ENCODE measurements at places on chromosomes 7 and 10.

DNA sequence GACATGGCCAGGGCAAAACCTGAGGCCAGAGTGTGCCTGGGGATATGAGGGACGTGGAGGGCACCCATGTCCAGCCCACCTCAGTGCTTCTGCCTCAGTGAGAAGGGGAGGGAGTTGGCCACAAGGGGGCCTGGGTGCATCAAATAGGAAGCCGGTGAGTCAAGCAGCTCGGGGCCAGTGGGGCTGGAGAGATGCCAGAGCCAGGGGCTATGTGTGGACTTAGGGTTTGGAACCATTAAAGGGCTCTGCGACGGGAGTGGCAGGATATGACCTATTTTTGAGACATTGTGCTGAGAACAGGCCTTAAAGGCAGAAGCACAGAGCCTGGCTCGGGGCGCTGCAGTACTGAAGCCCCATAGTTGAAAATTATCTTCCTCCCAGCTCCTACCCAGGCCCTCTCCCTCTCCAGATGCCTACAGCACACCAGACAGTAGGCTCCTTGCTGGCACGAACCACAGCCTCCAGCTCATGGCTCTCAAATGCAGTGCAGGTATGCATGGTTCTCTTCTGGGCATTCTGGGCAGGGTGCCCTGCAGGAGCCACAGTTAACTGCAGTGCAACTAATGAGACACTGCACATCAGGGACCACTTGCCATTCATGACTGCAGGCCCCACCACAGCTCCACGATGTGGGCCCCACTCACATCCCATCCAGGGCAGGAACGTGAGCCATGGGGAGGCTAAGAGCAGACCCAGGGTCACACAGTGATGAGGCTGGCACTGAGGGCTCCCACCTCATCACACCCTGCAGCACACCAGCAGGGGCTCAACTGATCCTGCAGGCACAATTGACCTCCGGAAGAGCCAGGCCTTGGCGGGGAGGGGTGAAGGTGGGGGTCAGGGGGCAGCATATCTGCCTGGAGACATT lies 7.2 kb upstream of the PGAM2 start:
- no peak for DNase-seq

DNA sequence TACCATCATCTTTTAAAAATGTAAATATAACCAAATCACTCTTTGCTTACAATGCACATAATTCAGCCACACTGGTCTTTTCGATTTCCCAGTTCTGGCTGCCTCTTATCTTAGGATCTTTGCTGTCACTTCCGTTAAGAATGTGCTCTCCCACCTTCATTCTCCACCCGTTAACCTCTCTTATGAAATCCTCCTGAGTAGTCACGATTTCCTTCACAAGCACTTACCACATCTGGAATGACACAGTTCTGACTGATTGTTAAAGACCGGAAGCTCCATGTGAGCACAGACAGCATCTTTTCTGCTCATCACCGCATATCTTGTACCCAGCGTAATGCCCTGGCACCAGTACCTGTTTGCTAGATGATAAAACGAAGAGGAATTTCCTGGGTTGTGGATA lies 84.3 kb downstream of the CUL2 start:
- DNase-seq, result no peak

DNA sequence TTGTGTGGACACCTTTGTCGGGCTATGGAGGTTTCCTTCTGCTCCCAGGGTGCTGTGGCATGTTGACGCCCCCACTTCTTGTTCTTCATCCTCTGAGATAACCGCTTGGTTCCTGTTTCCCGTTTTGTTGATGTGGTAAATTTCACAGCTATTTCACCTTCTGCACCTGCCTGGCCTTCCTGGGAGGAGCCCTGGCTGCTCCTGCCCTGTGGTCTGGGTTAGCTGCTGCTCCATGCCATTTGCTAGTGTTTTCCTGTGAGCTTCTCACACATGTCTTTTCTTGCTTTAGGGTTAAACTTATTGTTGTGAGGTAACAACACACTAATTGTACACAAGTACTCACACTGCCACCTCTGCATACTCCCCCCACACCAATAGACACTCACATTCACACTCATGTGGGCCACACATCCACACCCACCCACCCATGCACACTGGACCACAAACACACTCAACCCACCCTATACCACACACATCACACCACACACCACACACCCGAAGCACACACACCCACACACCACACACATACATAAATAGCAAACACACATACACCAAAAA lies 46.5 kb upstream of the MSMB start:
- DNase-seq, result no peak

- DNase-seq, result no peak
These were observed 173.9 kb downstream of the ARID5B start for GRCh38 chr10:62075414-62075813.

DNA sequence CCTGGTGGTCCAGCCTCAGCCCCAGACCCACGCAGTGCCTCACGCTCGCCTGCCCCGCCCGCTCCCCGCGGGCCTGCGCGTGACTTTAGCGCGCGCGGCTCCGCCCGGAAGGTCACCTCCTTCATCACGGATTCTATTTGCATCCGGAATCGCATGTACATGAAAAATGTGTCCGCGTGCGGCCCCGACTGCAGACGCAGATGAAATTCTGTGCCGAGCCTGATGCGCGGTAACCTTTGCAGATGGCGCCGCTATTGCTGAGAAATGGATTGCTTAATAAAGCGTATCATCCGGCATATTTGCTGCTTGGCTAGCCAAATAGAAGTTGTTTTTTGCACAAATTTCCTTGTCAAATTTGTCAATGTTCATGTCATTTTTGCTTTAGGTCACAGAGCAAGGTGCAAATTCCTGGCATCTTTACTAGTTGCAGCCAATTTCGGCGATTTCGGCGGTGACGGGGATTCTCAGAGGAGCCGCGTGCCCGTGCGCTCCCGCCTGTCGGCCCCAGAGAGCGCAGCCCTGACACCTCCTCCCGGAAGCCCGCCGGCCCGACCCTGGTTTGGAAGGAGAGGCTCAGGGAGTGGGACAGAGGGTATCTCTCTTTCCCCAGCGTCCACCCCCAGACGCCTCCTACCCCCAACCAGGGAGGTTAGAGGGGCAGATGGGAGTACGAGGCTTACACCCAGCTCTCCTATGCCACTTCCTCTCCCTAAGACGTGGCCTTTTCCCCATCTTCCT lies 85.9 kb upstream of the PAX2 start:
- no peak for DNase-seq

GRCh38 chr7:155981703-155982102 lies 169.4 kb upstream of the SHH start:
- no peak for DNase-seq

DNA sequence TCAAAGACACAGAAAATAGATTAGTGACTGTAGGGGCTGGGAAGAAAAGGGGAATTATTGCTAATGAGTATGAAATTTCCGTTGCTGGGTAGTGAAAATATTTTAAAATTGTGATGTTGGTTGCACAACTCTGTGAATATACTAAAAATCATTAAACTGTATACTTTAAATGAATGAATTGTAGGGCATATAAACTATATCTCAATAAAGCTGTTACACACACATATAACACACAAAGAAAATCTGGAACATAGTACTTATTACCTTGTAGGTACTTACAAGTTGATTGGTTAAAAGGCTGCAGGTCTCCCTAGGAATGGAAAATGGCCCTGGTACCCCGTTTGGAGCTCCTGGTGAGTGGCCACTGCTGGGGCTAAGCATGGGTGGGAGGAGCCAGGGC lies 27.1 kb upstream of the VCL start:
- no peak for DNase-seq

DNA sequence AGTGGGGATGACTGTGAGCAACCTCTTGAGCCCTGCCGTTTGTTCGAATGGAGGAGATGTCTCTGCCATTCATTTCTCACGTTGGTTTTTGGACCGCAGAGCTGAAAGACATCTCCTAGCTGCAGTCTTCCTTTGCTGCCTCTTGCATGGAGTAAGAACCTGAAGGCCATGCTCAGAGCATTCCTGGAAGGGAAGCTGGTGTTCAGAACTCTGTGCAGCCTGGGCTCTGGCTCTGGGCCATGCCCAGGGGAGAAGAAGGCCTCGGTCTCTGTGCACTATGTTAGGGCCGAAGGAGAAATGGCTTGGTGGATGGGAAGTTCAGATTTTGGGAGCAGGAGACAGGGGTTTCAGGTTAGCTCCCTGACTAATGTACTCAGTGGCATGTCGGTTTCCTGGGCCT lies 22.9 kb downstream of the SFTPD start:
- no peak for DNase-seq

- DNase-seq, result no peak
These were observed 12.0 kb upstream of the GLCCI1 start for GRCh38 chr7:7956531-7957128.

- no peak for DNase-seq
These were observed 137.9 kb upstream of the HDAC9 start for GRCh38 chr7:18357691-18358090.

- no peak for DNase-seq
These were observed 8.4 kb upstream of the LYZL2 start for GRCh38 chr10:30637881-30638467.

- DNase-seq, result no peak
These were observed 18.8 kb downstream of the TMEM196 start for GRCh38 chr7:19754521-19755116.

GRCh38 chr10:93435621-93436397 lies 46.3 kb downstream of the MYOF start:
- DNase-seq, result no peak

GRCh38 chr7:4851459-4852422 lies 10.1 kb downstream of the PAPOLB start:
- no peak for DNase-seq

DNA sequence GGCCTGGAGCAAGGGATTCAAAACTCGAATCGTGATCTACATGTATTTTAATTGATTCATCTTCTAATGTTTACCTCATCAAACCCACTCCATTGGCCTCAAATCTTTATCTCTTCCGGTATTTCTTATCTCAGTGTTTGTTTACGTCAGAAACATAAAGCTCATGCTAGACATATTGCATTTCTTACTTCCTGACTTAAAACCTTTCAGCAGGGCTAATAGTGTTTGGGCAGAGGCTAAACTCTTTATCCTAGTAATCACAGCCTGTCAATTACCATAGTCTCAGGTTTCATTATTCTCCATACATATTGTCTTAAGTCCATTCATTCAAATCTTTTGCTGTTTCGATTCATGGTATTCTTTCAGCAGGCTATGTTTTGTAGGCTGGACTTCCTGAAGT lies 81.3 kb upstream of the AGR3 start:
- no peak for DNase-seq

DNA sequence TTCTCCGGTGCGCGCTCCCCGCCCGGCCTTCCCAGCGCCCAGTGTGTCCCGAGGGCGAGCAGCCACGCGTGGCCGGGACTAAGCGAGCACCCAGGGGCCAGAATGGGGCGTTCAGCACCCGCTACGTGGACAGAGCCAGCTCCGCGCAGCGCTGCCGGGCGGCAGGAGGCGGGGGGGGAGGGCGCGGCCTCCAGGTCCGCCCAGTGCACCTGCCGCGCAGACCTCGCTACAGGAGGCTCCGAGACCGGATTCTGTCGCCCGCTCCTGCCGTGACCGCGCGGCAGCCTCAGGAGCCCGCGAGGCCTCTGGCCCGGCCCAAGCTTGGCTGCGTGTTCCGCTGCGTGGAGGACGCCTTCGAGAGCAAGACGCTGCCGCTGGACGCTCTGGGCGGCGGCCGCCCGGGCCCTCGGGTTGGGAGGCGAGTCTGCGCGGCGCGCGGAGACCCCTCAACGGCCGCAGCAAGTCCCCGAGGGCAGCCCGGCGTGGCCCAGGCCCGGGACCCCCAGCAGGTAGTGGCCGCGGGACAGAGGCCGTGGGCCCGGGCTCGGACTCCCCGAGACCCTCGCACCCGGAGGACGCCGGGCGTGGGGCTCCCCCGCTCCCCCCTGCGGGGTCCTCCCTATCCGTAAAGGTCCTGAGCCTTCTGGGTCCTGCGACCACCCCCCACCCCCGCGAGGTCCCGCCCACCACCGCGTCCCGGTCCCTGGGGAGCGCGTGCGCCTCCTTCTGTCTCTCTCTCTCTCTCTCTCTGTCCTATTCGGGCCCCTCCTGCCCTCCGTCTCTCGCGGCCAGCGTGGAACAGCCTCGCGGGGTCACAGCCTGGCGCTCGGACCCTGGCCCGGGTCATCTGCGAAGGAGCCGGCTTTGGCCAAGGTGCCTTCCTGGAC lies 904 bp upstream of the DPYSL4 start:
- DNase-seq, result no peak

DNA sequence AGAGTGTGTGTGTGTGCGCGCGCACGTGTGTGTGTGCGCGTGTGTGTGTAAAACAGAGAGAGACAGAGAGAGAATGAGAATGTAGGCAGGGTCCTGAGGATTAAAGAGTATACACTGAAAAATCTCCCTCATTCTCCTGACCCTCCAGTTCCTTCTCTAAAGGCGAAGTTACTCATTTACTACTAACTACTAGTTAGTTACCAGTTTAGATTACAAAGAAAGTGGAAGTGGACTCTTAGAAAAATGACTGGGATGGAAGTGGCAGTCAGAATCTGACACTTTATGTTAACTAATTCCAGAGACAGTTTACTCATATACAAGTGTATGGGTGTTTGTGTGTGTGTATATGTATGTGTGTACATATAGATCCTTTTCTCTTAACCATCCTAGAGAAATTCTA lies 146.5 kb upstream of the LRRN3 start:
- DNase-seq, result no peak

- no peak for DNase-seq
These were observed 349.7 kb upstream of the SEMA3C start for GRCh38 chr7:81268551-81268950.

DNA sequence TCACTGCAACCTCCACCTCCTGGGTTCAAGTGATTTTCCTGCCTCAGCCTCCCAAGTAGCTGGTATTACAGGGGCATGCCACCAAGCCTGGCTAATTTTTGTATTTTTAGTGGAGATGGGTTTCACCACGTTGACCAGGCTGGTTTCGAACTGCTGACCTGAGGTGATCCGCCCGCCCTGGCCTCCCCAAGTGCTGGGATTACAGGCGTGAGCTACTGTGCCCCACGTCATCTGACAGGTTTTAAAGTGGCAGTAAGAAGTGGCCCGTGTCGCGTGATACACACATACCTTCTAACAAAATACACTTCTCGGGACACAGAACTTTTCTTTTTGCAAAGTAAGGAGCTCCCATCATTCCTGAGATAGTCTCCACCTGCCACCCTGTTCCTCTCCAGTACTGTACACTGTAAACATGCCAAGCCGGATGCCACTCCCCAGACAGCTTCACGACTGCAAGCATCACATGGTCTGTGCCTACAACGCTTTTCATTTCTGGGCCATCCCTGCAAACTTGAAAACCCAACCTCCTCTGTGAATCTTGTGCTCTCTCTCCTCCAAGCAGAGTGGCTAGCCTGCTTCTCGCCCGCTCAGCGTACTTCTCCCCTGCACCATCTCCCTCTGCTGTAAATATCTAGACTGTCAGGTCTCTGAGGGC lies 256.3 kb upstream of the KLF14 start:
- no peak for DNase-seq

All from memory B cell (primary cell).